ENCODE measurements at places on chromosomes 12 and 14.

- DNase-seq: no peak
Observed at GRCh38 chr14:74627076-74627475, 15.0 kb upstream of the LTBP2 start.

DNA sequence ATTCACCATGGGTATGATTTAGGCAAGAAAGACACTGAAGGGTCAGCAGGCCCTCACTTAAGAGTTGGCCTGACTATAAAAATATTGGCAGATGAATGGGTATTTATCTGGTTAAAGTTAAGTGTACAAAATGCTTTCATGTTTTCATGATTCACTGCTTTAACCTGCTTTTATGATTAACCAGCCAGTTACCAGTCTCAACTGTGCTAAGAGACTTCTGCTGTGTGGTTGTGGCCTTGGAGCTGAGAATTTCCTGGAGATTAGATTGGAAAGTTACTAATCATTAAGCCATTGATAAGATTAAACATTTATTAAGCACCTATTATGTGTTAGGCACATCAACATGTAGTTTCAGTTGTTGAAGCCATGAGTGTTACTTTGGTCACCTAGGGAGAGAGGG, 68.9 kb downstream of the RASSF8 start:
- DNase-seq: no peak

DNA sequence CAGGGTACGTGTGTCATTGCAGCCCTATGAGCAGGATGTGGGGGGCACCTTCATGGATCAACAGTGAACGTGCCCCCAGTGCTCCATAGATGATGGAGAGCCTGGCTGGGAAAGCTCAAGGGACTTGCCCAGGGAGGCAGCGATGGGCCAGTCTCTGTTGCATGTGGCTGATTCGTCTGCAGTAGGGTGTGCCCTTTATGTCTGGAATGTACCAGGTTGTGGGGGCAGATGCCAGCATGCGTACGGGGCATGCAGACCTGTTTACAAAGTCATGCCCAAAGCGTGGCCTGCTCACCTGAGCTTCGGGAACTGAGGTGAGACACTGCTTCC, 72.3 kb downstream of the TESC start:
- no peak for DNase-seq

- no peak for DNase-seq
Observed at GRCh38 chr12:85627584-85627983, 208.6 kb downstream of the RASSF9 start.

GRCh38 chr12:52521568-52522266, 1.5 kb upstream of the KRT5 start:
- DNase-seq: no peak

DNA sequence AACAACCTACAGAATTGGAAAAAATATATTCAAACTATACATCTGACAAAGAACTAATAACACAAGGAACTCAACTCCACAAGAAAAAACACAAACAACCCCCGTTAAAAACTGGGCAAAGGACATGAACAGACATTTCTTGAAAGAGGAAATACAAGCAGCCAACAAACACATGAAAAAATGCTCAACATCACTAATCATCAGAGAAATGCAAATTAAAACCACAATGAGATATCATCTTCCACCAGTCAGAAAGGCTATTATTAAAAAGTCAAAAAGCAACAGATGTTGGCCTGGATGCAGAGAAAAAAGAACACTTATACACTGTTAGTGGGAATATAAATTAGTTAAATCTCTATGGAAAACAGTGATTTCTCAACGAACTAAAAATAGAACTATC, 82.6 kb upstream of the CCDC91 start:
- no peak for DNase-seq

DNA sequence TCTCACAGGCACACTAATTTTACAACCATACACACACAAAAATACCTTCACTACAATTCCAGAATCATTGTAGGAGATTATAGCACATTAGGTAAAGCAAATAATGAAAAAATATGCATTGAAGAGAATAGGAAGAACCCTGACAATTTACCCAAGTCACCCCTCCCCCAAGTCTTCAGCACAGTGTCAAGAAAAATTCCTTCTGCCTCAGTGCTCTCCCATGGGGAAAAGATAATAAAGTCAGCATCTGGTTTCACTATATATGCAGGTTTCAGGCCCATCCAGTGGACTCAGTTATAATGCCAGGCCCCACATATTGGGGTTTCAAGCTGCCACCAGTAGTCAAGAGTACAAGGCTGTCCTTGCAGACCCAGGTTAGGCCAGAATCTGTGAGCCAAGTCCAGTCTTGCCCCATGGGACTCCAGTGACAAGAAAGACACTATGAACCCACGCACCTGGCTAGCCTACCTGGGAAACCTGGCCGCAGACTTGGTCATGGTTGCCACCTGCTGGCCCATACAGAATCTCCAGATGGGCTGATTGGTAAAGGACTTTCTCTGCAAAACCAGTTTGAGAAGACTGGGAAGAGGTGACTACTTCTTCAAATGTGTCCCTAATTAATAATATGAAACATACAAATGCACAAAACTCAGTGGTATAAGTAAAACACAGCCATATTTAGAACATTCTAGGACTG, 398.6 kb upstream of the FLRT2 start:
- DNase-seq: no peak

DNA sequence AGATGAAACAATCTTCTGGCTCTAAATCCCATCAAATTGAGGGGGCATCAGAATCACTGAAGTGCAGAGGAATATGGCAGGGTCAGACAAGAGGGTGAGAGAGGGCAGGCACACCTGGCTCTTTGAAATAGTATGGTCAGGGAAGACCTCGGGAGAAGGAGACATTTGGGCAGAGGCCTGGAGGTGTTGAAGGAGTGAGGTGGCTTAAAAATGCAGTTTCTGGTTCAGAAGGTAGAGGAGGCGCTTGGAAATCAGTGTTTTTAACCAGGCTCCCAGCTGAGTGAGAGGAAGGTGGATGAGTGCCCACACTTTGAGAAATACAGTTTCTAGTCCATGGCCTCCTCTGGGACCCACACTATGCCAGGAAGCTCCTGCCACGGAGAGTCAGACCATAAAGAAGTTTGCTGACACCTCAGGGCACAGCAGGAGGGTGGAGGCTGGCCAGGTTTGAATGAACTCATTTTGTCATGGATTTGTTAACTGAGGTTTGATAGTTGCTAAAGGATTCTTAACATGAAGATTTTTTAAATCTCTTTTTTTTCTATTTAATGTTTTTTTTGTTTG, 20.1 kb downstream of the NID2 start:
- no peak for DNase-seq

DNA sequence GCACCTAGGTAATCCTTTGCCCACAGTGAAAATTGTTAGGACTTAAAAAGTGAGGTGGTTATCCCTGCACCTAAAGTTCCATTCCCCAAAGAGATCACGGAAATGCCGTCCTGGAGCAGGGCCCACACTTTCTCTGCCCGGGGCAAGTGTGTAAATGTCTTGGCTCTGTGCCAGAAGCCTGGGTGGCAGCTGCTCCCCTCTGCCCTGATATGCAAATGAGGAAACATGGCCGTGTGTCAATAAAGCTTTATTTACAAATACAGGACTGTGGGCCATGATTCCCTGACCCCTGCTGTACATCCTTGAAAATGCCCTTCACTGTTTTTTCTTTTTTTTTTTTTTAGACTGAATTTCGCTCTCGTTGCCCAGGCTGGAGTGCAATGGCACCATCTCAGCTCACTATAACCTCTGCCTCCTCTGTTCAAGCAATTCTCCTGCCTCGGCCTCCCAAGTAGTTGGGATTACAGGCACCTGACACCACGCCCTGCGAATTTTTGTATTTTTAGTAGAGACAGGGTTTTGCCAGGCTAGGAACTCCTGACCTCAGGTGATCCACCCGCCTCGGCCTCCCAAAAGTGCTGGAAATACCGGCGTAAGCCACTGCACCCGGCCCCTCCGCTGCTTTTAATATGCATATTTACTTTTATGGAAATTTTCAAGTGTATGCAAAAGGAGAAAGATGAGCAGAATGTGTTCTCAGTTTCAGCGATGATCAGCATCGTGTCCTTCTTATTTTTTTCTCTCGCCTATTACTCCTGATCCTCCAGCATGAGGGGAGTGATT, 75.5 kb downstream of the GALNT9 start:
- DNase-seq: no peak

- no peak for DNase-seq
Observed at GRCh38 chr12:131363841-131364495, 346.9 kb upstream of the SFSWAP start.

- no peak for DNase-seq
Observed at GRCh38 chr12:25009496-25010092, 60.7 kb upstream of the BCAT1 start.

DNA sequence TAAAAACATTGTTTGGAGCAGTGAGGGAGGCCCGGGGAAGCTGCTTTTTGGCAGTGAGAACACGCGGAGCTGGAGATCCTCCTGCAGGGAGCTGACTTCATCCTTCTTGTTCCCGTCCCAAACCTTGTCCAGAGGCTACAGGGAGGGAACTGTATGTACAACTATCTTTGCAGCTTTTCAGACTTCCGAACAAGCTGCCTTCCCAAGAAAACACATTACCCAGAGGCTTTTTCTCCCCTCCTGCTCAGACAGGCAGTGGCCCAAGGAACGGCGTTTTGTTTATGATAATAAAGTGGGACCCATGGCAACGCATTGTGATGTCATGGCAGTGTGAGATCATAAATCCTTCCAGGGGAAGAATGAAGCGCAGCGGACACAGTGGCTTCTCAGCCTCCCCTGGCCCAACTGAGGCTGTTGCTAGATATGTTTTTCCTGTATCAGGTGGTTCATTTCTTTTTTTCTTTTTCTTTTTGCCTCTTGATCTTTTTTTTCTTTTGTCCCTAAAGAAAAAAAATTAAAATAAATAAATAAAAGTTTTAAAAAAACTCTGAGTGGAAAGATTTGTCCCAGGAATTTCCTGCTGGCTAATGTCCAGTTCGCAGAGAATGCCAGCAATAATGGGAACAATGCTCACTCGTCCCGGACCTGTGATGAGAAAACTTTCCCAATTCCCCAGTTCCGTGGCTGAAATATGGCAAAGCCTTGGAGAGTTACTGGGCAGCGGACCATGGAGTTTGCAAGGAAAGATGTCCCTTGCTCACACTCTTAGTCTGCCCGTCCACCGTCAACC, 103.4 kb upstream of the MAP1LC3B2 start:
- peak; percentile 85 for DNase-seq

- no peak for DNase-seq
Observed at GRCh38 chr14:69034612-69035262, 55.6 kb upstream of the ACTN1 start.

DNA sequence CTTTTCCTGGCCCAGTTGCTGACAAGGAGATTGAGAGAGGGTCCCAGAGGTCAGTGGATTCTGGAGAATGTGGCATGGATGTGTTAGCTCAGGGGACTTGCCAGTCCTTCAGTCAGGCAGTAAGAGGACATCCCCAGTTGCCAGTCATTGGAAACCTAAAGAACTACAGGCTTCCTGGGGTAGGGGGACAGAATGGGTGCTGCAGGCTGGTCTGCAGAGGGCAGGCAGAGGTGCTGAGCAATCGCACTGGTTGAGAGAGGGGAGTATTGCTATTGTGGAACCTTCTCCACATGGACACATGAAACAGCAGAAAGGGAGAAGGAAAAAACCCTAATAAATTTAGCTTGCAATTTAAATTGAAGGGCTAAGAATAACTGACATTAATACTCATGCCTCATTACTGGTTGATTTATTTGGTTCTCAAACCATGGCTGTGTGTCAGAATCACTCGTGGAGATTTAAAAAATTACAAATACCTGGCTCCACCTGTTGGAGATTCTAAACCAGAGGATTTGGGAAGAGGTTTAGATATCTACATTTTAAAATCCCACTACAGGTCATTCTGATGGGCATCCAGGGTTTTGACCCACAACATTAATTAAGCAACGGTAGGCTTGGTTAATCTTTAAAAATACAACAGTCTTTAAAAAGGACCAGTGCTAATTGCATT, 71.2 kb upstream of the SLC38A2 start:
- no peak for DNase-seq

DNA sequence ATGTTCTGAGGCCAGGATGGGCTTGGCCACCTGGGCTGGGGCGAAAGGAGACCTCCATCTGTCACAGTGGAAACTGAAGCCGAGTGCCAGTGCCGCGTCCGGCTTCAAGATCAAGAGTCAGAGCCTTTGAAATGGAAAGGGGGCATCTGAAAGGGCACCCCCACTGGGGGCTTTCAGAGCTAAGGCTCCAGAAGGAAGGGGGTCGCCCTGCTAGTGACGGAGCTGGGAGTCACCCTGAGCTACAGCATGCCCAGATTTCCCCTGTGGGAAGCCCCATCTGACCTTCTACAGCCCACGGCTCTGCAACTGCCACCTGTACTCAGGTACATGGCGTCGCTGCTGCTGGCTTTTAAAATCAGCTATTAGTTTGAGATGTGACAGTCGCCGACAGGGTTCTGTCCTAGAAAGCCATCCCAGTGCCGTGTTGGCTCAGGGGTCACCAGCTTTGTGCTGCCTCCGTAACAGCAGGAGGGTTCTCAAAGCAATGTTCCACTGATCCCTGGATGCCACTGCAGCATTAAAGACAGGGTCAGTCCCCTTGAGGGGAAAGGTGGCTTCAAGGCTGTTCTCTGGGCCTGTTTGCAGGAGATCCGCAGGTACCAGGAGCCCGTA, 31.5 kb downstream of the CCNK start:
- no peak for DNase-seq

GRCh38 chr12:108135627-108136026, 6.5 kb downstream of the WSCD2 start:
- DNase-seq: no peak

DNA sequence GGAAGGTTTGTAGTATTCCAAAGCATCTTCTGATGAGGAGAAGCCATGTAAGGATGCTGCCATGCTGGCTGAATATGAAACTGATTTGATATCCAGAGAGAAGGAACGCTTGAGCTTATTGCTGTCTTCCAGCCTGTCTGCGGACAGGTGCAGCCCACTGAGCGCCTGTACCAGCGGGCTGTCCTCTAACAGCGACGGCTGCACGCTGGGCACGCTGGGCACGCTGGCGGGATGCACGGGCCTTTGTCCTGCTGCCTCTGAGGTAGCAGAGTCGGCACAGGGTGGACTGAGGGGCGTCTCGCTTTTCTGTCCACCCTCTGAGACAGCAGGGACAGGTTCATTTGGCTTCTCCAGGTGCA, 85.2 kb downstream of the DUSP16 start:
- no peak for DNase-seq

- DNase-seq: no peak
Observed at GRCh38 chr14:21978184-21978998, 304.8 kb upstream of the OR4E1 start.

- DNase-seq: peak; percentile 18
Observed at GRCh38 chr12:76144245-76144549, 59.7 kb upstream of the NAP1L1 start.

GRCh38 chr12:22900401-22900800, 275.4 kb downstream of the ETNK1 start:
- DNase-seq: no peak
